ENCODE measurements at places on chromosomes 7 and 10.

DNA sequence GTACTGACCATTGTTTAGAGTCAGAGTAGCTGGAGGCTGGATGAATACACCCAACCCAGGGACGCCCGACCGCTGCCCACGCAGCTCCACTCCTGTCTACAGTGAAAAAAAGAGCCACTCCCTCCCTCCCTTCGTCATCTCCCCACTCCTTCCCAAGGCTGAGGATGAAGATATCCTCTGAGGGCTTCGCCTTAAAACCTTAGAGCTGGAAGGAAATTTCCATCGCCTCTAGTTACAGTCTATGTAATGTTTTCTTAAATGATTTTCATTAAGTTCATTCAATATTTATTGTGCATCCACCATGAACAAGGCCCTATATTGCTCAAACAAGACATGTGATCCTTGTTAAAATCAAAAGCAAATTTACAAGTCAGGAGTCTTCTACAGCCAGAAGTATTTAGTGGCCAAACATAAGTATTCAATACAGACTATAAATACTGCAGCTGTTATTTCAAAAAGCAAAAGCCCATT, 11.3 kb upstream of the SLIT1 start:
- DNase-seq = no peak

DNA sequence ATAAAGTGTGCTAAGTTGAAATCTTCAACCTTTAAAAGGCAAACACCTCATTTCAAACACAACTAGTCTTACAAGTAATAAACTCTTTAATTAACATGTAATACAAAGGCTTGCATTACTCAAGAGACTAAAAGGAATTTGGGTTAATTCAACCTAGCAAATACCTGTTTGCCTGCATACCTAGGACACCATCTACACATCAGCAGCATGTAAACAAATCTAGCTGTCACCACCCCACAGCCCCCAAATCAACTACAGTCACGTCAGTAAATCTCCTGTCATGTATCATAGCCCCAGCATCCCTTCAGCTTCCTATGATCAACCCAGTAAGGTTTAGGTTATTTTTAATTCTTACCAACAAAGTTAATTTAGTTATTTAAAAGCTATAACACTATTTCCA, 33.5 kb downstream of the ZNF800 start:
- no peak for DNase-seq

- DNase-seq = no peak
Measured at GRCh38 chr10:132336064-132336746, 4.2 kb downstream of the LRRC27 start.

- no peak for DNase-seq
Measured at GRCh38 chr7:125661-126060, 66.7 kb upstream of the FAM20C start.

DNA sequence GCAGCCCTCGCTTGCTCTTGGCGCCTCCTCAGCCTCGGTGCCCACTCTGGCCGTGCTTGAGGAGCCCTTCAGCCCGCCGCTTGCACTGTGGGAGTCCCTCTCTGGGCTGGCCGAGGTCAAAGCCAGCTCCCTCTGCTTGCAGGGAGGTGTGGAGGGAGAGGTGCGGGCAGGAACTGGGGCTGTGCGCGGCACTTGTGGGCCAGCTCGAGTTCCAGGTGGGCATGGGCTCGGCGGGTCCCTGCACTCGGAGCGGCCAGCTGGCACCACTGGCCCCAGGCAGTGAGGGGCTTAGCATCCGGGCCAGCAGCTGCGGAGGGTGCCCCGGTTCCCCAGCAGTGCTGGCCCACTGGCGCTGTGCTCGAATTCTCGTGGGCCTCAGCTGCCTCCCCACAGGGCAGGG, 152.1 kb upstream of the SEMA3C start:
- DNase-seq = no peak

DNA sequence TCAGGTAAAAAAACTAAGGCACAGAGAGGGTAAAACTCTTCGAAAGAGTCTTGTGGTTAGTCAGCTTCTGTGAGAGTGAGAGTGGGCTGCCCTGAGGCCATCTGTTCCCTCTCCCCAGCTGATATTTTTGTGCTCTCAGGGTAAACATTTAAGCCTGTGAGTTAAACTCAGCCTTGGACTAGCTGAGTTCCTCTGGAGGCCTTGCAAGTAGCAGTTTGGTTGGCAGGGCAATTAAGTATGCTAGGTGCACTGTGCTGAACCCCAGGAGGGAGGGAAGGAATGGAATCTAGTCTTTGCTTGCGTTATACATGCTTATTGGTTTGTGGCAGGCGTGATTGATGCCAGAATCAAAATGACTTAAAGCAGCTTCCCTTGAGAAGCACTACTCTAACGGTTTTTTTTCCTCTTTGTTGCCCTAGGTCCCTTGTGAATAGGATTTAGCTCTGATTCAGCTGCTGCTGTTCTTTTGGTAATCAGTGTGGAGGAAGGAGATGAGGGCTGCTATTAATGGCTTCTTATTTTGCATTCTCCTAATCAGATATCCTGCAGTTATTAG, 140.2 kb downstream of the AUTS2 start:
- DNase-seq = peak; percentile 42

DNA sequence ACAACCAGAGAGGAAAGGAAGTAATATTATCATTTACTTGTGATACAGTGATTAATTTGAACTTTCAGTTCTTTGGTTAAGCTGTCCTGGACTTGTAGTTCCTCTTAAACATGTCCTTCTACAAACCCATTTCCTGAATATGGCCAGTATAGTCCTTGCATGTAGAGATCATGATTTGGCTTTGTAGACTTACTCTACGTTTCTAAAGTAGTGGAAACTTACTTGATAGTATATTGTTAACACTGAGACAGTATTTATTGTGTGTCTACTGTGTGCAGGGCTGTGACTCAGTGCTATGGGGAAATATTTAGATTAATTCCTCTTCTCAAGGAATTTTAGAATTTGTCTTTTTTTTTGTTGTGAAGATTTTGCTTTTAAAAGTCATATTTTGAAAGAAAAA, 109.5 kb downstream of the NRF1 start:
- no peak for DNase-seq

- DNase-seq = no peak
Measured at GRCh38 chr10:121500701-121501332, 97.4 kb downstream of the FGFR2 start.

DNA sequence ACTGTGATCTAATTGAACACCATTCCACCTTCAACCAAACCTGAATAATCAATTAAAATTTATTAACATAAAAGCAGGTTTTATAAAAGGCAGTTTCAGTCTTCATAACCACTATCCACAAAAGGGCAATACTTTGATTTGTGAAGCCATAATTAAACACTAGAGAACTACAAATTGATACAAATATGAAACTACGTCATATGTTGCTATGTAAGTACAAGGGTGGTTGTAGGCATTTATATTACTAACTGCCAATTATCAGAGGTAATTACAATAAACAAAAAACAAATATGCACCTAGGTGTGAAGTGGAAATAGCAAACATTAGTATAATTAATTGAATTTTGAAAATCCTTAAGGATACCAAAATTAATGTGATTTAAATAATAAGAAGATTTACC, 368.5 kb upstream of the PCDH15 start:
- DNase-seq = no peak

DNA sequence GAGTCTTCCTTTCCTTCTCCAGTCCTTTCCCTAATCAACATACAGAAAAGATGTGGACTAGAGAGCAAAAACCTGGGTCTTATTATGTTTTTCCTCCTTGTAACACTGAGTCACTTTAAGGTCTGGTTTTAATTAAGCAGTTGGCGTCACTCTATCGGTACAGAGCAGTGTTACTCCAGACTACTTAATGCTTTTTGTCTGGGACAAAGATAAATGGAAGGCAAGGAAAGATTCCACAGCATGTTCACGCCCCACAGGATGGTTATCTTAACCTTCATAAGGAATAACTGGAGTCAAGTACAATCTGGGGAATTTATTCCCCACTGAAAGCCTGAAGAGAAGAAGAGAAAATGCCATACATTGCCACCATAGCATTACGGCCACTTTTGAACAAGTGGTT, 145.7 kb downstream of the ELAPOR2 start:
- no peak for DNase-seq

GRCh38 chr7:20330928-20331909, 519 bp downstream of the ITGB8 start:
- DNase-seq = peak; percentile 71

Data from GM20000 (cell line).